ENCODE measurements at places on chromosomes 3 and 15.

- DNase-seq: no peak
Observed at GRCh38 chr3:14141144-14141543, 16.3 kb downstream of the TMEM43 start.

DNA sequence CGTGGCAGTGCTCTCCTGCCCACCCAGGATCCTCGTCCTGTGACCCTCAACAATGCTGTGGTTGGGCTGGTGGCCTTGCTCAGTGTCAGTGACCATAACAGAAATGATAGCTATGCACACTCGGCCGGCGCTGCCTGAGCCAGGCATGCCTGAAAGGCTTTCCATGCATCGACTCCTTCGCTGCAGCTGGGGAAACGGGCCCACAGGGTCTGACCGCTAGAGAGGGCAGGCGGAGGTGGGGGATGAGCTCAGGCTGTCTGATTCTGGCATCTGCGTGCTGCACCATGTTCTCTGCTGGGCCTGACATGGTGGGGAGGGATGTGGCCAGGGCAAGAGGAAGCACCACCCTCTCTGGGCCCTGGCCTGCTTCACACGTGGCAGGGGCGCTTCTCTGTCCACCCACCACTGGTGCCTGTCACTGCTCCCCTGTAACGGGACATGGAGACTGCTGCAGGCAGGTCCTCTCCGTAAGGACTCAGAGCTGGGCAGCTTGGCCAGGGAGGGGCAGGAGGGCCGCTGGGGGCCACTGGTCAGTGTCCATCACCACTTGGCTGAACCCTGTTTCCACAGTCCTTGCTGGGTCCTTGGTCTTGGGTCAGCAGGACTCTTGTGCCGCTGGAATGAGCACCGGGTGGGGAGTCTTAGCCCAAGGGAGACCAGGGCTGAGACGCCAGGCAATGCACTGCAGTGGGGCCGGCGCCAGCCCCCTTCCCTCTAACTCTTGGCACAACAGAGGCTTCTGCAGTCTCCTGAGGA is 64.1 kb upstream of the RPL32 start:
- DNase-seq: no peak

DNA sequence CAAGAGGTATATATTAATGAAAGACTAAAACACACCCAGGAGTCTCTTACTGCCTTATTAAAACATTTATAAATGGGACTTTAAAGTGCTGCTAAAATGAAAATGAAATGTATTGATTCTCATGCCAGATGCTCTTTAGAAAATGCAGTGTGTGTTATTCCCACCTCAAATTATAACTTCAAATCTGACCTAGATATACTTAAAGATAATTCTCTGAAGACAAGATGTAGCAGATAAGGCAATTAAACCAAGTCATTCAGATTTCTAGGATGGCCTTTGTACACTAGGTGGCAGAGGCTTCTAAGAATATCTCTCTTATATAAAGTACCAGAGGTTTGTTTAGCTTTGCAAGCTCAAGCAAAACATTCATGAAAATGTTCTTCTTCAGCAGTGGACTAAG is 26.9 kb upstream of the GOLGA8B start:
- DNase-seq: no peak

- DNase-seq: no peak
Observed at GRCh38 chr15:48940508-48940907, 23.2 kb downstream of the SHC4 start.

DNA sequence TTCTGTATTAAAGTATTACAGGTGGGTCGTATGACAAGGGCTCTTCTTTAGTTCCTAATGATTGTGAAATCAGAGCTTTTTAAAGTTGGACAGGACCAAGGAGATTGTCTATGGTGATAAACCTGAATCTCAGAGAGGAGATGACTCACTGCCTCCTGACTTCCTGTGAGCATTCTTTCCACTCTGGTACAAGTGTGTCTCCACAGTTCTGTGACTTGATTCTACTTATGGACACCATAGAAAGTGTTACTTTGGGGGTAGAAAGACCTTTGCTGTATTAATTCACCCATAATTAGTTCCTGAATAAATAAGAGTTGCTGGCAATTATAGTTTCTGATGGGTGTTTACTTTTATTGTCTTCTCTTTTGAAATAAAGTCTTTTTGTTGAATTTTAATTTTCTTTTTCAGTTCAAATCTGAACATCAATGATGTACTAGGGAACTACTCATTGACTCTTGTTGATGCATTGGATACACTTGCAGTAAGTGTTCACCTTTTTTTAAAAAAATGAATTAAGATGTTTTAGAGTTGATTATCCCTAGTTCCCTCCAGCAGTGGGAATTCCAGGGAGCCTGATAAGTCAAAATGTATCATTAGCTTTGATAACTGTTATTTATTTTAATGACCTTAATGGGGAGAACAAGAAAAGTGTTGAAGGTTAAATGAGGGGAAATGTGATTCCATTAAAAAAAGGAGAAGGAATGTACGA is 7.4 kb downstream of the EDEM1 start:
- no peak for DNase-seq

- DNase-seq: no peak
Observed at GRCh38 chr15:65055201-65055870, 10.1 kb downstream of the SLC51B start.

- DNase-seq: no peak
Observed at GRCh38 chr3:58973796-58974195, 76.0 kb downstream of the CFAP20DC start.

DNA sequence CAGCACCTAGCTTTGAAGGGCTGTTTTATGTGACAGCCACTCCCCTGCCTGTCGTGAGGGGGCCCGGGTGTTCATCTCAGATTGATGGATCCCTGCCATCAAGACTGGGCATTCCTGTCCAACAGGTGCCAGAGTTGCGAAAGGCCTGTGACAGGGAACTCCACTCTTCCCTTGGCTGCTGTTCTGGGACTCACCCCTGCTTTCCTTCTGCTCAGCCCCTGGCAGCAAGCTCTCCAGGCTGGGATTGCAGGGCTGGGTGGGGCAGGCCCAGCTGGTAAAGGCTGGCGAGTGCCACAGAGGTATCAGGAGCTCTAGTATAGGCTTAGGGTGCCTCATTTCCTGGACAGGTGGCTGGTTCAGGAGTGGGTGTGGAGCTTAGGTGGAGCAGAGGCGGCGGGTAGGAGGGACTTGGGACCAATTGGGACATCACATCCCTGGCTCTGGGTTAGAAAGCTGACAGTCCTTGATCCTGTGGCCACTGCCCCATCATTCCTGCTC is at the start of gene PLA2G4B:
Gene PLA2G4B, plus strand, starts transcription at position 448 of the 498 bp plus-strand sequence. CDS start 67 bp downstream, outside the sequence.
- peak; percentile 14 for DNase-seq

DNA sequence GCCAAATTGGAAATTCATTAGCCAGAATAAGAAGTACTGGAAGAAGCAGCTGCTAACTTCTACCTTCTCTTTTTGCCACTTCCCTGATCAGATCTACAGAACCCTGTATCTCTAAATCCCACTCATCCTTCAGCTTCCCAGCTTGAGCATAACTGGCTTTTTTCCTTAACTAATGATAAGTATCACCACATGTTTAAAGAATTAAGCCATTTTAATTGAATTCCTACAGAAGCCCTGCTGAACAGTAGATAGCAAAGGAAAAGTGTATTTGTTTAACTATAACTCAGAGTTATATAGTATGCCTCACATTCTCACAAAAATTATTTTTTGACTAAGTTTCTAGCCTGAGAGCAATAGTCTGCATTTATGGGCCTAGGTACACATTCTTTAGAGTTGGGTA is 262.4 kb downstream of the UBE2E2 start:
- no peak for DNase-seq

DNA sequence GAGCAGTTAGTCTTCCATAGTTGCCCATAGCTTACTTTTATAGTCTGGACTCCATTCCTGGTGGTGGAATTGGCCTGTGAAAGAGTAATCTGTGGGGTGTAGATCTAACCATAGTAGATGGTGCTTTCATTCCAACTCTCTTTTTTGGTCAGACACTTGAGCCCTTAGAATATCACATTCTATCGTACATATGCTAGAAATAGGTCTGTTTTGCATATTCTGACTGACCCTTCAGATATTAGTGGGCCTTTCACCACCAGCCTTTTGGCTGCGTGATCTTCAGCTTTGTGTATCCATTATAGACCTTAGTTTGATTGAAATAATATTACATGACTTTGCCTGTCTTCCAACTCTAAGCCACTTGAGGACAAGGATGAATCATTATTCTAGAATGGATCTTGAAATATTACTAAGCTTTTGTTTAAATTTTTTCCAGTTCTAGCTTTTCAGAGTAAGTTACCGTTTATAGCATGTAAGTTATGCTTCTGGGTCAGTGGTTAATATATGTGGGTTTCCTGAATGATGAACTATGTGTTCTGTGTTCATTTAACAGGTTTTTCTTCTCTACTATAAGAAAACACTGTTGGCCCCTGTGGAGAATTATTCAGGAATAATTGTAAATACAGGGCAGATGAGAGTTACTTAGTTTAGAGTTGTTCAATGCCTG is 8.7 kb downstream of the RAB7A start:
- no peak for DNase-seq

DNA sequence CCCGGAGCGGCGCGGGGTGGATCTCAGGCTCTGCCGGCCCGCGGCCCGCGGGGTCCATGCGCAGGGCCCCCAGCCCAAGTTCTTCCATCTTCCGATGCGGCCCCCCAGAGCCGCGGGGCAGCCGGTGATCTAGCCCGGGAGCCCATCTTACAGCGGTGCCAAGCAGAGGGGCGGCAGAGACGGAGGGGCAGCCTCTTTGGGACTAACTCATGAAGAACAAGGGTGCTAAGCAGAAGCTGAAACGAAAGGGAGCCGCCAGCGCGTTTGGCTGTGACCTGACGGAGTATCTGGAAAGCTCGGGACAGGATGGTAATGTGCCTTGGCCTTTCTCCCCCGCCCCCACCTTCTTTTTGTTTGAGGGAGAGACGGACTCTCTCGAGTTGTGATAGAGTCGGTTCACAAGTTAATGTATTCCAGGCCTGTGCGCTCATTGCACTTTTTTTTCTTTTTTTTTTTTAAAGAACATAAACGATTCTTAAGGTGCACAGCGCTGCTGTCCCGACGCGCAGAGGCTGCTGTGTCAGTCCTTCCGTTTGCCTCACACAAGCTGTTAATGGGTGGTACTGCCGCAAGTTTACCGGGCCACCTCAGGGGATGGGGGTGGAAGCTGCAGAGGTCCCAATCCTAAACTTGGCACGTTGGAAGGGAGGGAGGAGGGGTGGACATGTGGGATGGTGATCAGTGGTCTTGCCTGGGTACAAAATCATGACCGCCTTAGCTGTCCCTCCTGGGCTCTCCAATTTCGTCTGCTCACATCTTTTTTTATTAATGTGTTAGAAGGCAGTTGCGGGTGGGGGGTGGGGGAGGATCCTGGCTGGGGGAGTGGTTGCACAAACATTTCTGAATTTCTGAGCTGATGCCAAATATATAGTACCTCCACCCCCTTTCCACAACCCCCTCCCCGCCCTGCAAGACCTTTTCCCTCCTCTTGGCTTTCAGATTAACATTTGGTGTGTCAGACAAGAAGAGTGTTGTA is 801 bp downstream of the ARHGAP31 start:
- DNase-seq: no peak

GRCh38 chr3:183385698-183386613 is 42.5 kb downstream of the MCF2L2 start:
- peak; percentile 88 for DNase-seq

DNA sequence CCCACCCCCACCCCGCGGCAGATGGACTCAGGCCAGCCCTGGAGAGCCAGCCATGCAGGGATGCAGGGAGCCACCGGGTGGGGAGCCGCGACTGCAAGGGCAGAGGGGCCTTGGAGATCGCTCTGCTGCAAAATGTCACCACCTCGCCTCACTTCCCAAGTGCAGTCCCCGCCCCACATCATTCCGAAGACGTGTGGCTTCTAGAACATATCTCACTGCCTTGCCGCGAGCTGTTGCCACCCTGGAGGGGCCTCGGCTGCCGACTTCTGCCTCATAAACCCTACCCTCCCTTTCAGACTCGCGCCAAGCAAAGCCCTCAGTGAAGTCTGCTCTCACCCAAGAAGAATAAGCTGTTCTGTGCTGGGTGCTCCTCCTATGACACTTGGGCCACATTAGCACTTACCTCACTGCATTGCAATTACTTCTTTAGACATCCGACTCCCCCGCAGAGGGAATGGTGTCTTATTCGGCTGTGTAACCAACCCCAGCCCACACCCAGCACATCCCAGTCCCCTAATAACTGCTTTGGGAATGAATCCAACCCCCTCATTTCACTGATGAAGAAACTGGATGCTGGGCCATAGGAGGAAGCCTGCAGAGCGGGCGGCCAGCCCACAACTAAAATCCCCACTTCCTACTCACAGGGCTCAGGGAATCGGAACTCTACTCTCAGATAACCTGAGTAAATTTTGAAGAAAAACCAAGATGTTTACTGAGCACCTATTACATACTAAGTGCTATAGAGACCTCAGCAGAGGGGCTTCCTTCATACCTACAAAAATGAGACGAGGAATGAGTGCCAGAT is 8.6 kb downstream of the TLE3 start:
- DNase-seq: no peak

GRCh38 chr15:25735550-25736384 is 127.4 kb downstream of the ATP10A start:
- no peak for DNase-seq

DNA sequence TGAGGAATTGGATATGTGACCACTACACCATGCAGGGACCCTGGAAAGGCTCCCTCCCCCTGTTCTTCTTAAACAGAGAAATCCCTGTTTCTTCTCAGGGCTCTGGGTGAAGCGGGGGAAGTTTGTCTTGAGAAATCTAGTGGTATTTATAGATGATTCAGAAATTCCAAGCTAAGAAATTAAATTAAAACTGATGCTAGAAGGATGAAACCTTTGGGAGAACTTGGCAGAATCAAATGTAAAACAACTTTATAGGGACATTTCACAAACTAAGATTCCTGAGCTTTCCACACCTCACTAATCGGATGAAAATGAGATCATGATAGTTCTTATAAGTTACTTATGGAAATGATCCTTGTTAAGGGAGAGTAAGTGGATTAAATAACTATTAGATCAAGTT is 54.2 kb downstream of the FBXL2 start:
- DNase-seq: no peak

GRCh38 chr15:57692709-57693108 is 13.8 kb upstream of the POLR2M start:
- no peak for DNase-seq

GRCh38 chr3:190325923-190326322 is 3.7 kb upstream of the CLDN1 start:
- no peak for DNase-seq

DNA sequence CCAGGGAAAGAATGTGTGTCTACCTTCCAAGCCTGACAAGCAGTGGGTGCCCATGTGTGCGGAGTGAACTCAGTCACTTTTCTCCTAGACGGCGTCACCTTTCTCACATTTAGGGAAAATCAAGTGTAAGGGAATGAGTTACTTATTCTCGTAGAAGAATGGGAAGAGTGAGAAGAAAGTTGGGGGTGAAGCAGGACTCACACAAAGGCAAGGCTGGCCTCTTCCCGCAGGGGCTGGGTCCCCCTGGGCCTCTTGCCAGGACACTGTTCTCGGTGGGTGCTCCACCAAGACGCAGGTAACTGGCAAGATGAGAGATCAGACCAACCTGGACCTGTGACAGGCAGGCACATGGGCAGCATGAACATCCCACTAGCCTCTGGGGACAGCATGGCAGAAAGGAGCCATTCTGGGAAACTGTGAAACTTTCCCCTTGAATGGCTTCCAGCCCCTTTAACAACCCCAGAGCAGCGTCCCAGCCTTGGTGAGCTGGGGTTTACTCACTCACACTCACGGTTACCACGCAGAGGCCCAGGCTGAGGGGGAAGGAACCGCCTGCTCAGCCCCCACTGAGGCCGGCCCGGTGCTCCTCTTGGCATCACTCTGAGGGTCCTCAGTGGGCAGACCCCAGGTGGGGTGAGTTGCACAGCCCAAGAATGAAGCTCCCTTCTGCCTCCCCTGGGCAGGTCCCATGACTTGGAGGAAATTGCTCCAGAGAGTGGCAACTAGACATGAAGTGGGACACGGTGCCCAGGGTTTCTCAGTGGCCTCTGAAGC is 15.0 kb upstream of the SRP14 start:
- DNase-seq: no peak
